ENCODE measurements at places on chromosomes 11 and 22. TPM values are rescaled to one million over a fixed set of nuclear protein-coding genes. Genes with fewer than 3 reads are reported as not detected.

GRCh38 chr11:64360448-64360921 lies 1.5 kb downstream of the RPS6KA4 start:
- DNase-seq, result peak; percentile 51

DNA sequence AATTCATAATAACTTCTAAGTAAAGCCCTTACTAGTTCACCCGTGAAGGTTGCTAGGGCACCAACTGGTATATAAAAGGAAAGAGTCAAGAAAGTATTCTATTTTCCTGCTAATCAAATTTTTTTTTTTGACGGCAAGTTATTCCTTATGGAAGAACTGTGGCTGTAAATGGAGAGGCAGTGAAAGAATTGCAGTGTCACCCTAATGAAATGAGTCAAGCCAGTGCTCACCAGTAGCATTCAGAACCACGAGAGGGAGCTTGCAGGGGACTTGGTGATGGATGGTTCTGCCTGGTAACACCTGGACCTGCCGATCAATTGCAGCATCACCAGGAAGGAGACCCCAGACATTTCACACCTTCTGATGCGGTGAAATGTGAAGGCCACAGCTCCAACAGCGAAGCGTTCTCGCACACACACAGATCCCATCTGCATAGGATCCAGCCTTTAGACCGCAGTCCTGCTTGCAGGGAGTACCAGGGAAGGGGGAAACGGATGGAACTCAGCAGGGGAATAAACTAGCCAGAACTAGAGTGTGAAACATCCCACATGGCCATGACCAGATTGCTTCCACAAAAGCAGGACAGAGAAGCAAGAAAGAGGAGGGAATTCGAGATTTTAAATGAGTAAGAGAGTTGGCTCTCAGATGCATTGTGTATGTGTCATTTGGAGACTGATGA lies 326.2 kb downstream of the TBC1D22A start:
- DNase-seq, result no peak

DNA sequence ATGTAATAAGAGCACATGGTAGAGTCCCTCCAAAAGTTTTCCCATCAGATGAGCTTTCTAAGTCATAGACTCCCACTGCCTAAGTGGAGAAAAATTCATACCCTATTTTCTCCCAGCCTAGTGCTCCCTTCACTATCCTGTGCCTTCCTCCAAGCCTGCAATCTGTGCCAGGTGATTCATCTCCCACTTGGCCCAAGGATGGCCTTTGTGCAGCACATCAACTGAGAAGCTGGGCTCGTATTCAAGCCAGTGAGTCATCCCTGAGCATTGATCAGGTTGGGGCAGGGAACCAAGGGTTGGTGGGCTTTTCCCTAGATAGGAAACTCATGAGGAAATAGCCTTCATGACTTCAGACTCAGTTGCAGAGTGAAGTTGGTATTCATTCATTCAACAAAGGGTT lies 64.6 kb downstream of the PANX1 start:
- no peak for DNase-seq

The RIBC2 gene
- polyA plus RNA-seq, result 0.16 TPM

The FIBIN gene
- polyA plus RNA-seq, result 15.2 TPM

DNA sequence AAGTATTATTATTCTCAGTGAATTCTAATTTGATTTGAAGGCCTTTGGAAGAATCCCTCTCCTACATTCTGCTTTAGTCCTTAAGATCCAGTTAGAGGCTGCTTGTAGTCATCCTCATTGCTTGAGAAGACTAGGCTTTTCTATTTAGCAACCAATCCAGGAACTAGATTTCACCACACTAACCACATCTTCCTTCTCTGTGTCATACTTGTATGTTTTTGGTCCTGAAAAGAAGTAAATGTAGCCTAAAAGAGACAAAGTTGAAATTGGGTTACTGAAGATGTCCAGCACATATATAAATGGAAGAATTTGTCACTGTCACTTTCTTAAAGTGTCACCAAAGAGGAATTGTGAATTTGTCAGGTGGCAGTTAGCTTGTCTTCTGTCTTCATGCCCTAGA lies 46.6 kb upstream of the MMP7 start:
- no peak for DNase-seq

DNA sequence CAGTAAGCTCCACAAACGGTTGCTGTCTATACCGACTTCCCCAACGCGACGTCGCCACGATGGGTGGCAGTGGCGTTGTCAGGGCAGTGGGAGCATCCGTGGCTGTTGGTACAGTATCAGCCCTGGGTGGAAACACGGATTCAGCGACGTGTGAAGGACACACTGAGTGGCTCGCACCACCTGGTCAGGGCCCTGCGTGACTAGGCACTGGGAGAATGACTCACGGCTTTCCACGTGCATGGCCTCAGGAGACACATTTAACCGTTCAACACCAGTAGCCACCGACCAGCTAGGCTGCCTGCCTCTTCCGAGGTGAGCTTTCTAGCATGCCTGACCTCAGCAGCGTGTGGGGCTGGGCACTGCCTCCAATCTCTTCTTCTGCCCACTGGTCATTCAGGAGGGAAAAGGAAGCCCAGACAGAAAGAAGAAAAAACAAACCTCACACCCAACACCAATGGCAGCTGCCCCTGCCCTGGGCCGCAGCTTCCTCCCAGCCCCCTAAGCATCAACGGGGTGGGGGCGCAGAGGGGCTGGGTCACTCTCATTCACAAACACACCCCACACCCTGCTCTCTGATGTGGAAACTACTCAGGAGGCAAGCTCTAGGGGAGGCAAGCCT lies 59.0 kb downstream of the MYH9 start:
- DNase-seq, result peak; percentile 84

DNA sequence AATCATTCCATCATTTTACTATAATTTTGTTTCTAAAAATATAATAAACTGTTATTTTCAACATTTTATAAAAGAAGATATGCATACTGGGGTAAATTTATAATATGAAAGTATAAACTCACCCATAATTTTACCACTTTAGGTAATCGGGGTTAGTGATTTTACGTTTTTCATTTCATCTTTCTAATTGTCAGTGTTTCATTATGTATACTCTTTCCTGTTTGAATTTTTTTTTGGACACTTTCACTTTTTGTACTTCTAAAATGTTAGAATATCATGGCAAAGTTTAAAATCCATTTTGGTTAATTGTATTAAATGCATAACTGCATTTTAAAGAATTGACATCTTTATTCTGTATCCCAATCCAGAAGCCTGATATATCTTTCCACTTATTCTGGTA lies 115.8 kb downstream of the METTL15 start:
- DNase-seq, result no peak

DNA sequence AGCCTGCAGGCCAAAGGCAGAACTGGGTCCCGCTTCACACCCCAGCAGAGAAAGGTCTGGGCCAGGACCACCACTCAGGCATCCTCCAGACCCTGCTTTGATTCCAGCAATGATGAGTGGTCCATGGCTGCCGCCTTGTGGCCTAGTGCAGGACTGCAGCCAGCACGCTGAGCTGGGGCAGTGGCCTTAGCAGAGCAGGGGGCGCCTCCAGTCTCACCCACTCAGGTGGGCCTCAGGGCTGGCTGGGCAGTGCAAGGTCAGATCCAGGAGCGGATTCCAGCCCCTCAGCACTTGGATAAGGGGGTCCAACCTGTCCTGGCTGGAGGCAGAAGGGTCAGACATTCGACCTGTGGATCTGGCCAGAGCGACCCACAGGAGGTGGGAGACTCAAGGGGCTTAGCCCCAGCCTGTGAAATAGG lies 9.6 kb upstream of the PDE2A start:
- peak; percentile 85 for DNase-seq

DNA sequence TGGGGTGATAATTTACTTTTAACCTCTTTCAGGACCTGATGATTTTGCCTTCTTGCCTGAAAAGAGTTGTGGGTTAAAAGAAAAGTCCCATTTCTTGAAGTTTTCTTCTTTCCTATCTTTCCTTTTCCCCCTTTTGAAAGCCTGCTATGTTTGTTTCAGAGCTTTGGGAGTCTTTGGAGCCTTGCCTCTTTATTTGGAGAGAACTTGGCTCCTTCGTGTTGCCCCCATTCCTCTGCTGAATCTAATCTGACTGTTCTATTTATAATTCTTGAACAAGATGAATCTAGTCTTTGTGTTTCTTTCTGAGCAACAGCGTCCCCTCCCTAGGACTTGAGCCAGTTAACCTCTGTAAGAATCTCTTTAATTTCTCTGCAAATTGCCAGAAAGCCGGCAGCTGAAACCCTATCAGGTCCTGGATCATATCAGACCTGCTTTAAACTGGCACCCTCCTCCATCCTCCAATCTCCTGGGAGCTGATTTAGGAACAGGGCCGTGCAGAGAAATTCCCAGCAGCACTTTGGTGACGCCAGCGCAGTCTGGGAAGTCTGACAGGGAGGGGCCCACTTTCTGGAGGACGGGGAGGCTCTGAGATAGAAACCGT lies 289.1 kb upstream of the SORL1-AS1 start:
- DNase-seq, result peak; percentile 90

- DNase-seq, result peak; percentile 86
These were observed 5.7 kb downstream of the FTH1 start for GRCh38 chr11:61961570-61962212.
